Activated T-cell treated with anti-CD3 and anti-CD28 coated beads for 4 hours (primary cell): ENCODE measurements at places on chromosomes 5 and 9.

GRCh38 chr5:164098531-164098930, 593.1 kb downstream of the MAT2B start:
- DNase-seq: no peak

- DNase-seq: no peak
Measured at GRCh38 chr5:136034492-136034891, 5.7 kb downstream of the TGFBI start.

DNA sequence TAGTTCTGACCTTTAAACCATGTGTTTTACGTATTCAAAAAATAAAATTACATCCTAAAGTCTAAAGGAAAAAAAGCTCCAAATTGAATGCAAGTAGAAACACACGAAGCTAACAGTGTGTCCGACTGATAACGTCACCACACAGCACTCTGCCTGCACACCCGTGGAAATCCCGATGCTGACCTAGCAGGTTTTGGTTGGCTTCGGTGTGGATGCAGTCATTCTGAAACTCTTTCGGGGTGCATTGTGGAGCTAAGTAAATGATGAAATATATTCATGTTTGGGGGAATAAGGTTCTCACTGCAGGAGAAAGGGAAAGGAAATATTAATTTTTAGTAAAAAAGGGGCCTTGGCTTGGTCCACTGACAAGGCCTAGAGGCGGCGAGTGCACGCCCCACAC, 2.0 kb downstream of the RASGEF1C start:
- DNase-seq: no peak

DNA sequence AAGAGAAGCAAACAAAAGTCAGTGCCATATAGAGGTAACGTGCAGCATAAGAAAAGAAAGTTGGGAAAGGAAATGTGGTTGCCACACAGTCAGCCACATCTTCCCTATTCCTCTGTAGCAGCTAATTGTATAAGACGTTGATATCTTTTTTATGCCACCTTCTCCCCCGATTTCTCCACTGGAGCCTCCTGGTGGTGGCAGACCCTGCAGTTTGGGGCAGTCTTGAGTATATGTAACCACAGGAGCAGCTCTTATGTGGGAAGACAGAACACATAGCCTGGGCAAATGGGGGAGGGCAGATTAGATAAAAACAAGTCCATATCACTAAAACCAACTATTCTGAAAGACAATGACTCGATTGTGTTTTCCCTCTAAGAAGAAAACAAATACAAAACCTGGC, 99.7 kb downstream of the PLCXD3 start:
- DNase-seq: no peak

DNA sequence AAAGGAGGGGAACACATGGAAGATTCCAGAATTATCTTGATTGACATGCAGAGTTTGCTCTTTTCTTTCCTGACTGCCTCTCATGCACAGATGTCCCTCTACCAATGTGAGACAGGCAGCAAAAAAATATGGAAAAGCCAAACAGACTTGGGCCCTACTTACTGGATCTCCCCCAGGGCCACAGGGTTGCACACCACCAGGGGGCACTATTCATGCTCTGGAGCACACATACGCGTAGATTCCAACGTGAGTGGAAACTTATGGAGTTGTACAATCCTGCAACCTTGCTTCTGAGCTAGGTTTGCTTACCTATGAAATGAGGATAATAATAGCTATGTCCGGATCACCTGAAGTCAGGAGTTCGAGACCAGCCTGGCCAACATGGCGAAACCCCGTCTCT, 319.5 kb downstream of the ARHGEF28 start:
- DNase-seq: no peak

- DNase-seq: no peak
Measured at GRCh38 chr5:133425222-133425621, 187.1 kb downstream of the FSTL4 start.

DNA sequence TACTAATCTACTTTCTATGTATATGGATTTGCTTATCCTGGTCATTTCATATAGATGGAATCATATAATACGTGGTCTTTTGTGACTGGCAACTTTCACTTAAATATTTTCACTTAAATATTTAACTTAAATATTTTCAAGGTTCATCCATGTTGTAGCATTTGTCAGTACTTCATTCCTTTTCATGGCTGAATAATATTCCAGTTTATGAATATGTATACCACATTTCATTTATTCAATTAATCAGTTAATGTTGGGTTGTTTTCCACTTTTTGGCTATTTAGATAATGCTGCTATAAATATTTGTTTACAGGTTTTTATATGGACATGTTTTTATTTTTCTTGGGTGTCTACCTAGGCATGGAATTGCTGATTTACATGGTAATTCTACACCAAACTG, 7.7 kb downstream of the PRRC1 start:
- no peak for DNase-seq

- DNase-seq: no peak
Measured at GRCh38 chr9:123378025-123378424, 22.0 kb downstream of the CRB2 start.

- DNase-seq: peak; percentile 71
Measured at GRCh38 chr5:91419571-91420537, 36.7 kb upstream of the ARRDC3 start.

DNA sequence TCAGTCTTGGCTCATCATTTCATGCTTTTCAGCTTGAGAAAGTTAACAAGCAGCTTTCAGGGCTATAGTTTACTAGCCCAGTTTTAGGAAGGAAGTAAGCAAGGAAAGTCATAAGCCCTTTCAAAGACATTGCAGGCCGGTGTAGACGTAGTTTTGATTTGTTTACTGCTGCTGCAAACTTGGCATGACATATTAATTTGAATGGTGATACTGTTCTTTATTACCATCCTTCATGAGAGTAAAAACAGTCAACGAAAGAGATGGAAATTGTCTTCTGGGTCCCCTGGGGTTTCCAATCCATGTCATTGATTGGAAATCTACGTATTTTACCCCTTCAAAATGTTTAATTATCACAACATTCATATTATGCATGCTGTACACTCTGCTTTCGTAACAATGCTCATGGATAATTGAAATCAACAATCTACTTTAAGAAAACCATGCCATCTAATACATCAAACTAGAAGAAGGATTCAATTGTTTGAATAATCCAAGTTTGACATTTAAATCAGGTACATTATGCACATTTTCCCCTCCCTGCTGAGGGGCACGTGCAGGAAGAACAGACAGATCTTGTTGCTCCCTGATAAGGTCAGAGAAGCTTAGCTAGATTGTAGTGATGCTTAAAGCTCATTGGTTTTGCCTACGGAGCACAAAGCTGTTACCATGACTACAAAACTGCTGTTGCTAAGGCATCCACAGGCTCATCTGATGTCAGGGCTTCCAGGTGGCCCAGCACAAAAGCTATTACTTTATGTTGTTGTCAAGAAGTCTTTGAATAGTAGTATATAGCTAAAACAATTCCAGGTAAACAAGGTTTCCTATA, 139.9 kb upstream of the PRLR start:
- DNase-seq: no peak

DNA sequence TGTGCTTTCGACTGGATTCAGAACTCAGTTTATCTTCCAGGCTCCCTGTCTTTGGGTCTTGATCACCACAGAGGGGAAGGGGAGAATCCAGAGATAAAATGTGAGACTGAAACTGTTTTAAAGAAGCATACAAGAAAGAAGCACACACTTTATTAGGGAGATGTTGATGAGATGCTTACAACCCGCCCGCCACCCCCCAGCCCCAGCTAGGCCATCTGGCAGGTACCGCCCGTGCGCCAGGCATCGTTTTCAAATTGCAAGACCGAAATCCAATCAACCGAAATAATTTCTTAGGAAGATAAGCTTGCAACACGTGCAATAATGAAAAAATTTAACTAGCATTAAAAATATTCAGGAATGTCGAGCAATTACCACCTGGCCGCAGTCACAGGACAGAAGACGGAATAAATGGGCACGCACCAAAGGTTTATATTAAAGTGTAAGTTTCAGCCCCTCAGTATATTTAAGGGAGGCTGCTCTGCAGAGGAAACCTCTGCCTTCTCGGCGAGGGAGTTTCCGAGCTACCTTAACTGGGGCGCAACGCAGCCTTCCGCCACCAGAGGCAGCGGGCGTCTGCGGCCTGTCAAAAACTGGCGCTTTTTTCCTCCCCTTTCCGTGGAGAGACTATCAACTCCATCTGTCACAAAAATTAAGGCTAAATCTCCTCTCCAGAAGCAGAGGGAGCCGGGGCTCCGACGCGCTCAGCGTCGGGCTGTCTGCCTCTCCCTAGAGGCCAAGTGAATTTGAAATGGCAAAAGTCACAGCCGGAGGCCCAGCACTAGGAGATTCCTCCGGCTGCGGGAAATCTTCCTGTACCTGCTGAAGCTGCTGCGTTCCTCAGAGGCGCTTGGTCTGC, 996 bp upstream of the GAS1 start:
- peak; percentile 58 for DNase-seq

- no peak for DNase-seq
Measured at GRCh38 chr9:133910855-133911514, 81.1 kb downstream of the VAV2 start.

- DNase-seq: no peak
Measured at GRCh38 chr5:19837536-19838174, 150.3 kb downstream of the CDH18 start.

- DNase-seq: no peak
Measured at GRCh38 chr5:141640698-141641097, 3.9 kb downstream of the RELL2 start.

- DNase-seq: no peak
Measured at GRCh38 chr9:135914921-135915320, 7.6 kb upstream of the CAMSAP1 start.

GRCh38 chr5:97735209-97735608, 552.2 kb upstream of the RIOK2 start:
- no peak for DNase-seq

DNA sequence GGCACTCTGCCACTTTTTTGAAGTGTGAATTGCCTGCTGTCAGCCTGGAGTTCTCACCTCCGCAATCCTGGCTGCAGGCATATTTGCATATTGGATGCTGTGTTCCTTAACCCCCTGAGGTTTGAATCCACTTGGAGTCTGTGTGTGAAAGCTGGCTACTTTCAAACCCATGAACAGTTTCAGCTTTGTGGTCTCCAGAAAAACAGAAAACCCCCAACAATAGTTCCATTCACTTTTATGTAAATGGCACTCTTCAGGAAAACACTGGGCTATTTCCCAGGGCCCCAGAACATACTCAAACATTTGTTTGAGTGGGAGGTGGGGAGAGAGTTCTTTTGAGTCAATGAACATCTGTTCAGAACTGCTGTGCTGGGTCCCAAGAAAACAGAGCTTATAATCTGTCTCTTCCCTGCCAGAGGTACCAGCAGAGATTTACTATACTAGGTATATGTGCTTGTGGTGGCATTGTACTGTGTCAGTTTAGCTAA, 5.0 kb downstream of the NUDT2 start:
- no peak for DNase-seq

GRCh38 chr5:141692919-141693725, 11.1 kb upstream of the ARAP3 start:
- peak; percentile 66 for DNase-seq

DNA sequence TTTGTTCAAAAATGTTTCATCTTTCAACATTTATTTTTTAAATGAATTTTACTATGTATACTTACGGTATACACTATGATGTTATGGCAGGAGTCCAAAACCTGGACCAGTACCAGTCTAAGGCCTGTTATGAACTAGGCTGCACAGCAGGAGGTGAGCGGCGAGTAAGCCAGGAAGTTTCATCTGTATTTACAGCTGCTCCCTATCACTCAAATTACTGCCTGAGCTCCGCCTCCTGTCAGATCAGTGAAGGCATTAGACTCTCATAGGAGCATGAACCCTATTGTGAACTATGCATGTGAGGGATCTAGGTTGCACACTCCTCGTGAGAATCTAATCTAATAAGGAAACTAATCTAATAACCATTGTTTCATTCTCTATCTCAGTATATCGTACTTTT, 715.5 kb upstream of the PTPRD start:
- no peak for DNase-seq

GRCh38 chr5:103315455-103315854, 56.9 kb downstream of the MACIR start:
- DNase-seq: no peak

GRCh38 chr5:885529-885928, 7.1 kb downstream of the BRD9 start:
- no peak for DNase-seq

DNA sequence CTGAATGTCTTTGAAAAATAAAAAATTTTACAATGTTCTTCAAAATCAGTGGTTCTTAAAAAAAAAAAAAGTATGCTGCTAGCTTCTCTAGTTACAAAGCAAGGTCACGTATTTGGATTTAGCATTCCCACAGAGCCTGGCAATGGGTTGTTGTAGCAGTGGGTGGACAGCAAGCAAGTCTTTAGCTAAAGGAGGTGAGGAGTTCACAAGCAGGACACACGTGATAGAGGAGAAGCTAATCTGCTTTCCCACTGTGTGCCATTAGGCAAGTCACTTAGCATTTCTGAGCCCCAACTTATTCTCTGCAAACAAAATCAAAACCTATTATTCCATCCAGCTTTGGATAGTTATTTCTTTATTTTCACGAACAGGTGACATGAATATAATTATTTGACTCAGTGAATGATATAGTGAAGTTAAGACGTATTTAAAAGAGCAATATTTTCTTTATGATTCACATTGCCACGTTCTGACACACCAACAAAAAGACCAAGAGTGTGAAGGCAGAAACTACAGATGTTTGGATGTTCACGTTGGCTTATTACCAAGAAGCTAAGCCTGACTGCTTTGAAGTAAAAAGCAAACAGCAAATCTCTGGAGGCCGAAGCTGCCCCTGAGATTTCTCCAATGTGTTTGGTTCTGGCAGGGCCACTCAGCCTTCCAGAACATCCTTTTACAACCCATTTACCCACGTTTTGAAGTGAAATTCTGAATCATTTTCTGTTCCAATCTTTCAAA, 612.1 kb upstream of the CDH6 start:
- DNase-seq: no peak

DNA sequence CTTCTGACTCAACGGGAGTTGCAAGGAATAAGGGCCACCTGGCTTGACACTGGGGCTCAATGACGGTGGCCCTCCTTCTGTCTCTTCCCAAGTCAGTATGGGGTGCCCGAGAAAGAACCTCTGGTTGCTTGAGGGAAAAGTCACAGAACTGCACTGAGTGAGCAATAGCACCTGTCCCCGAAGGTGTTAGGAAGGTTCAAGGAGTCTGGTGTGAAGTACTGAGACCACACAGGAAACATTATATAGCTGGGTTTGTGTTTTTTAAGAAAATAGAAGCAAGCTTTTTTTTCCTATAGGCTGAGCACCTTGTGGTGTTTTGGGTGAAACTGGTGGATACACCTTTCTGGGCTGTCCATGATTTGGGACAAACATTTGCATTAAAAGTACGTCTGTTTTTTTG, 62.9 kb downstream of the SPIN1 start:
- DNase-seq: no peak

GRCh38 chr5:133876266-133876665, 92.2 kb downstream of the C5orf15 start:
- no peak for DNase-seq

GRCh38 chr9:3299872-3300271, 225.9 kb downstream of the RFX3 start:
- no peak for DNase-seq

- DNase-seq: no peak
Measured at GRCh38 chr9:33113799-33114547, 37.5 kb upstream of the SMU1 start.

DNA sequence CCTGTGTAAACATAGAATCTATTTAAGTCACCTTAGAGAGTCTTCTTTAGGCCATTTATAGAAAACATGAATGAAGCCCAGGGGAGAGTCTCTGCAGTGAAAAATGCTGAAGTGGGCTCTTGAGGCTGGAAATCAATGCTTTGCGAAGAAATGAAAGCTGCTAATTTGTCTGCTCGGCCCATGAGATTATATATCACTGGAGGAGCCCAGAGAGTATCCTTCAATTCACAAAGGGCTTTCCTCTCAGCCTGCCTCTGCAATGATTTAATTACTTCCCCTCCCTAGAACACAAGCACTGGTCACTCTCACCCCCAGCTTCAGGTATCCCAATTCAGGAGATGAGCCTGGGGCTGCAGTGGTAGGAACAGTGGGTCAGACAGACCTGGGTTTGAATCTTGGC, 8.2 kb upstream of the DRD1 start:
- no peak for DNase-seq
